ENCODE measurements at places on chromosomes 4 and X.

GRCh38 chrX:103878466-103879122 is 46.5 kb upstream of the RAB9B start:
- no peak for DNase-seq

- DNase-seq, result no peak
Measured at GRCh38 chr4:138235419-138235952, 6.7 kb downstream of the SLC7A11 start.

DNA sequence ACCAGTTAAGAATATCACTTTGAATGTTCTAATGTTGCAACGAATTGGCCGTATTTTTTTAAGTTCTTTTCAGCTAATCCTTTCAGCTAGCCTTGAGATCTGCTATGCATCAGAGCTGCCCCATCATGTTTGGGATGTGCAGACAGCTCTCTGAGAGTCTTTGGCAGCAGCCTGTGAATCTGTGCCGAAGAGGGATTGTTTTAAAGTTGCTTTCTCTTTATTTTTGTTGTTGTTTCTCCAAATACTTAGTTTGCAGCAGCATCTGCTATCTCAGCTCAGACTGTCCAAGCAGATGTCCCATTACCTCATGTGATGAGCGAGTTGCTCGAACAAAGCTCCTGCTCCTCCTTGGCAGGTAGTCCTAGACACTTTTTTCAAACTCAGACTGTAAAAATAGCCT is 1002.5 kb upstream of the INTU start:
- no peak for DNase-seq

DNA sequence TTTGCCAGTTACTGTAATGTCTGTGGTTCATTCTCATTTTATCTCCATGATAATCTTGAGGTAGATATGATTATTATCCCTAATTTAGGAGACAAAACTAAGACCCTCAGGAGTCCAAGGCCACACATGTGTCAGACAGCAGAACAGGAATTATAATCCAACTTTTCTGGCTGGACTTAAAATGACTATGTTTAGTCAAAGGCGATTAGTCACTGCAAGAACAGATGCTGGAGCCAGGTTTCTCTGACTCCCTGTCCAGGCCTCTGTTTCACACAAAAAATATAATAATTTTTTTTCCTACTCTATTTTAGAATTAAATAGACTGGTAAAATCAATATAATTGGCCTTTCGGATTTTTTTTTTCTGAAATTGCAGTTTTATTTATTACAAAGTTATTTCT is 56.7 kb upstream of the TMEM131L start:
- DNase-seq, result no peak

DNA sequence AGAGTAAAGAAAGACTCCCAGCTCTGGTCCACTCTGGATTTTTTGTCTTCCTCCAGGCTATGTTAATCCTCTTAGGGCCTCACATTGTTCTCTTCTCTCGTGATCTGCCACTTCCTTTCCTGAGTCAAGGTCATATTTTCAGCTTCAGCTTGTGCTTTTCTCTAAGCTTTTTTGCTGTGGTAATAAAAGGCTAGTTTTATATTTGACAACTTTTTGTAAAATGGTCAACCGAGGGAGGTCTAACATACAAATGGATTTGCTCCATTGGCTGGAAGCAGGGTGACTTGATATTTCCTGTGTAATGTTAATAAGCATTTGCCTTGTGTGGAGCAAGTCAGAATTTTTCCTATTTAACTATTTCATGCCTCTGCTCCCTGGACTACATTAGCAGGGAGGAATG is 239.7 kb downstream of the RAB28 start:
- DNase-seq, result no peak

- DNase-seq, result no peak
Measured at GRCh38 chrX:77346859-77347258, 100.3 kb upstream of the FGF16 start.

DNA sequence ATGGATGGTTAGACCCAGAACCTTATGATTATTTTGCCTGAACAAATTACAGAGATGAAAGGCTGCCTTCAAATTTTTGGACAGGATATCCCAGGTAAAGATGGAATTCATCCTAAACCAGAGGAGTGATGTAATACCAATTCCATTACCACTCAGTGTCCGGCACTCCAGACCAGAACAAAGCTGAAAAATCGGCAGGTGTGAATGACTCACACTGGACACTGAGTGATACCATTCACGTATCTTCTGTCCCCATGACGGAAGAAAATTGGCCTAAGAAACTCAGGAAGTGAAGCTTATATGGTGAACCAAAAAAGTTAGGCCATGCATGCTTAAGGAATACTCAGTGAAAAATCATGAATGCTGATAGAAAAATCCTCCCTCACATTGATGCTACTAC is 34.5 kb downstream of the PALLD start:
- no peak for DNase-seq

- DNase-seq, result no peak
Measured at GRCh38 chrX:11757719-11758399, at the start of gene MSL3. MSL3 (plus strand) TSS chrX:11758237; CDS start chrX:11758264, 27 bp downstream.

- DNase-seq, result no peak
Measured at GRCh38 chr4:90112715-90113114, 14.5 kb upstream of the CCSER1 start.

- DNase-seq, result peak; percentile 31
Measured at GRCh38 chrX:72094894-72095293, 36.8 kb downstream of the RTL5 start.

- no peak for DNase-seq
Measured at GRCh38 chrX:150268839-150269355, 94.2 kb upstream of the MAMLD1 start.

GRCh38 chr4:155543126-155543765 is 123.4 kb upstream of the GUCY1A1 start:
- DNase-seq, result no peak

GRCh38 chrX:41445171-41445570 is 2.0 kb upstream of the NYX start:
- no peak for DNase-seq

DNA sequence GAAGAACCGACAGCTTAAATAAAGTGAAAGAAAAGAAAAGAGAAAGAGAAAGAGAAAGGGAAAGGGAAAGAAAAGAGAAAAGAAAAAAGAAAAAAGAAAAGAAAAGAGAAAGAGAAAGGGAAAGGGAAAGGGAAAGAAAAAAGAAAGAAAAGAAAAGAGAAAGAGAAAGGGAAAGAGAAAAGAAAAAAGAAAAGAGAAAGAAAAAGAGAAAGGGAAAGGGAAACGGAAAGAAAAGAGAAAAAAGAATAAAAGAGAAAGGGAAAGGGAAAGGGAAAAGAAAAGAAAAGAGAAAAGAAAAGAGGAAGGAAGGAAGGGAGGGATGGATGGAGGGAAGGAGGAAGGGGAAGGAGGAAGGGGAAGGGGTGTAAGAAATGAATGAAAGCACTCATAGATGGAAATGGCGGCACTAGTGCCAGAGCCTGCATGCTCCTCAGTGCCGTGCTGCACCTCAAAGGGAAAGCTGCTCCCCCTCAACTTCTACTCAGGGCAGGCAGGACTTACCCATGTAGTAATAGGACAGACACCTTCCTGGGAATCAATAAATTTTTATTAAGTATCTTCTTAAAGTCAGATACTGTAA is 70.7 kb downstream of the AFAP1 start:
- no peak for DNase-seq

- DNase-seq, result no peak
Measured at GRCh38 chr4:184681916-184682315, 32.4 kb downstream of the PRIMPOL start.

GRCh38 chrX:153993079-153993478 is 20.5 kb downstream of the TMEM187 start:
- no peak for DNase-seq

- DNase-seq, result no peak
Measured at GRCh38 chr4:94038195-94038594, 169.5 kb upstream of the SMARCAD1 start.

- DNase-seq, result no peak
Measured at GRCh38 chrX:67700602-67701001, 156.8 kb downstream of the AR start.

DNA sequence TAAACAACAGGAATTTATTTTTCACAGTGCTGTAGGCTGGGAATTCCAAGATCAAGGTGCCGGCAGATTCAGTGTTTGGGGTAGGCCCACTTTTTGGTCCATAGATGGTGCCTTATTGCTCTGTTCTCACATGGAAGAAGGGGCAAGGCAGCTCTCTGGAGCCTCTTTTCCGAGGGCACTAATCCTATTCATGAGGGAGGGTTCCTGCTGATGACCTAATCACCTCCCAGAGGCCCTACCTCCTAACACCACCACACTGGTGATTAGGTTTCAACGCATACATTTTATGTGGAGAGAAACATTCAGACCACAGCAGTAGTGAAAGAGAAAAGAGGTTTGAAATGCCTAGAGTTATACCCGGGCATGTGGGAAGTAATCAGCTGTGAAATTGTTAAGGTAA is 1.4 kb upstream of the POLA1 start:
- no peak for DNase-seq

GRCh38 chr4:122479935-122480416 is 23.5 kb upstream of the IL2 start:
- DNase-seq, result no peak

DNA sequence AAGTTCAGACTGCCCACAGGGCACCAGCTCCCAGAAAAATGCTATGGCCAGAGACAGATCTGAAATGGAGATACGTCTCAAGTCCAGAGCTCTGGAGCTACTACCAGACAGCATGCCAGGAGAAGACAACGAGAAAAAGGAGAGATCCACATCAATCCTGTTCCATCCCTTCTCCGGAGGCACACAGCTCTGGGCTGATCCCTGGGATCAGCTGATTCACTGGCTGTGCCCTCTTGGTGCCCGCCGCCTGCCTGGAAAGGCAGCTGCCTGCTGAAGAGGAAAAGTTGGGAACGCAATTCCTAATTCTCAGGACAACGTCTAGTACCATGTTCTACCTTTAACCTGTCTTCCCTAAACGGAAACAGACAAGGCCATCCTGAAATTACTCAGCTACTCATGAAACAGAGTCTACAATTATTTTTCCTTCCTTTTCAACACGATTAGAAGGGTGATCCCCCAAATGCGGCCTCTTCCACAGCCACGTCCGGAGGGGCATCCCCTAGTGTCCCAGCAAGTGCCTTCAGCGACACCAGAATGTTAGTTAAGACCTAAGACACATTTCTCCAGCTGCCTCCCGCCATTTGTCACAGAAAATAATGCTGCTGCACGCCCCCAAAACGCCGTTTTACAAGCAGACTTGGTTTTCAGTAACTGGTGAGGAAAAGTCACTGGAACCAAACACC is 2.4 kb downstream of the ZFYVE28 start:
- no peak for DNase-seq

DNA sequence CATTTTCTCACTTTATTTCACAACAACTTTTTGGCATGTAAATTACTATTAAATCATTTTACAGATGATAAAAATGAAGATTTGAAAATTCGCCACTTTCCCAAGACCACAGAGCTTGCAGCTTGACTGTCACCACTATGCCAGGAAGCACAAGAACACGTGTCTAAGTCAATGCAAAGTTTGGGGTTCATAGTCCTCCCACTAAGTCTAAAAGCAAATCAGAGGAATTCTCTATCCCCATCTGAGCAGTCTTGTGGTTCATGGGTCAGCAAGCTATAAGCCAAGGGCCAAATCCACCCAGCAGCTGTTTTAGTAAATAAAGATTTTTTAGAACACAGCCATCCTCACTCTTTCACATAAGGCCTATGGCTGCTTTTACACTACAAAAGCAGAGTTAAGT is 833.3 kb upstream of the INTU start:
- DNase-seq, result no peak

GRCh38 chrX:22237479-22237878 is 35.2 kb upstream of the CBLL2 start:
- no peak for DNase-seq

DNA sequence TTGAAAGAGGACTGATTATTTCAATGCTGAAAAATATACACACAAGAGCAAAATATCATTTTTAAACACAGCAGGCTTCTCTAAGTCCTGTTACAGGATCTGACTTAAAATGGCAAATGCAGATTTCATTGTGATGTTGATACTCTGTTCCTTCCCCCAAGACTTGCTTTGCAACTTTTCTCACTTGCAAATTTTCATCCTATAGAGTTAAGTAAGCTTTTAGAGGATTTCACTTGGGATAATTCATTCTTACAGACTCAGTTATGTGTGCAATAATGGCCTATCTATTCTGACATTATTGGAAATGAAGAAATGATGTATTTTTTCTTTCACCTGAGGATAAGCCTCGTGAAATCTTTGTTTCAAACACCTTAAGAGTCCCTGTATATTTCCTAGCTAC is 2403.2 kb downstream of the ARAP2 start:
- no peak for DNase-seq

- DNase-seq, result no peak
Measured at GRCh38 chr4:141046255-141046654, 87.0 kb downstream of the RNF150 start.

GRCh38 chrX:65994519-65995506 is 45.1 kb downstream of the VSIG4 start:
- no peak for DNase-seq

GRCh38 chr4:52051615-52052474 is 741 bp downstream of the SPATA18 start:
- DNase-seq, result no peak

DNA sequence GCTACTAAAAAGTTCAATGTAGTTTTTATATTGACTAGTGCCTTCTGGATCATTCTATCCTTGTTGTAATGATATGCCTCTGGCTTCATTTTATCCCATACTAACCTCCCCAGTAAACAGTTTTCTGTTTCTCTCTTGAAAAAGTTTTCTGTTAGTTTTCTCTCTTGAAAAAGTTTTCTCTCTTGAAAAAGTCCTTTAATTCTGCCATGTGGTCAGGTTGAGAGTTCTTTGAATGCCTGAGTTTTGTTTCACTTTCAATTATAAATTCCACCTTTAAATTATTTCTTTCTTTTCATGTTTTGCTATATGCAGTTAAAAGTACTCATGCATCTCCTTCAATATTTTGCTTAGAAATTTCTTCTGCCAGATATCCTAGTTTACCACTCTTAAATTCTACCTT is 1139.6 kb downstream of the STPG2 start:
- DNase-seq, result no peak

- DNase-seq, result no peak
Measured at GRCh38 chrX:786441-786881, 155.9 kb downstream of the SHOX start.

DNA sequence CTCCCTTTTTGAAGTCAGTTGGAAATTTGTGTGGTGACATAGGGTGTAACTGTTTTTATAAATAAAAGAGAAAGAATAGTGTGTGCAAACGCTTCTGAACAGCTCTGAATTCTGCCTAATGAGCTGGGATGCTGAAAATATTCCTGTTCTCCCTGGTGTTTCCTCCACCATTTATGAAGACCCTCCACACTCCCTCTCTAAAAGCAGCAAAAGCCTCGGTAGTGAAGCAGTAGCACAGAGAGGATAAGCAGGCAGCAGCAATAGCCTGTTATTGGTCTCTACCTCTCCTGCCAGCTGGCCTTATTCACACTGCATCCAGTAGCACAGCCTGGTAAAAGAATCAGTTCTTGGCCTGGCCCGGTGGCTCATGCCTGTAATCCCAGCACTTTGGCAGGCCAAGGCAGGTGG is 406.1 kb downstream of the IQCM start:
- no peak for DNase-seq
